AG10803 (cell line): ENCODE measurements at places on chromosomes 5 and 9.
A peak's percentile ranks its signal among the peaks of the same experiment; 100 is the strongest.

DNA sequence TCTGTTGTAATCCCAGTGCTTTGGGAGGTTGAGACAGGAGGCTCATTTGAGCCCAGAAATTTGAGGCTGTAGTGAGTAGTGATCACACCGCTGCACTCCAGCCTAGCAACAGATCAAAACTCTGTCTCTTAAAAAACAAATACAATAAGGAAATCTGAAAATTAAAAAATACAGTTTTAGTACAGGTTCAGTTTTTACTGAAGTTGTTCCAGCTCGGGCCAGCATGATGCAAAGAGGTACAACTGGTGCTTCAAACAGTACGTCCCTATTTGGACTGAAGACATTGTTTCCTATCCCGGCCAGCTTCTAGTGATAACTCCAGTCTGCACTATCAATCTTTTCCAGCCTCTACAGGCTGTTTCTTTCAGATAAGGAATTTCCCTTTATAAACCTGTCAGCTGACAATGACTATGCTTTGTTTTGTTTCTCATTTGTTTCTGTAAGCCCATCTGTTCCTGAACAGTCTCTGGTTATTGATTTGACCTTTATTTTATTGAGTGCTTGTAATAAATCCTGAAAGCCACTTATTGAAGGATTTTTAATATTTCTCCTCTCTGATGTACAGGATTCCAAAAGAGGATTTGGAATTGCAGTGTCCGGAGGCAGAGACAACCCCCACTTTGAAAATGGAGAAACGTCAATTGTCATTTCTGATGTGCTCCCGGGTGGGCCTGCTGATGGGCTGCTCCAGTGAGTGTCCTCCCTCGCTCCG, 41.9 kb downstream of the TJP2 start:
- DNase-seq = no peak

DNA sequence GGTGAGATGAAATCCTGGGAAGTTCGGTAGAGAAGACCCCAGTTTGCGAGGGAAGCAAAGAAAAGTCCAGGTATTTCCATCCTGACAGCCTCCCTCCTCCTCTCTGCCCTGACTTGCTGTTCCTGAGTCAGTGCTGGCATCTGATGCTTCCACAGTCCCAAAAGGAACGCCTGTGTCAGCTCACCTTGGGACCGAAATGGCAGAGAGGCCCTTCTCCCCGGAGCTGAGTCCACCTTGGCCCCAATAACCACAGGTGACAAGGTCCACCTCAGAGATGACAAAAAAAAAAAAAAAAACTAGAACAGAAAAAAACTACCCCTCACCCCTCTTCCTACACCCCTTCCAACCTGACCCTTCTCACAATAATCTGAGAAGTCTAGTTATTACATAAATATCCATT, 31.6 kb downstream of the SLC6A7 start:
- no peak for DNase-seq

- DNase-seq = peak; percentile 48
Observed at GRCh38 chr5:43561356-43561755, 4.5 kb upstream of the PAIP1 start.

- DNase-seq = peak; percentile 95
Observed at GRCh38 chr9:114276908-114277821, 45.7 kb upstream of the ORM1 start.

GRCh38 chr9:31697956-31698355, 686.5 kb upstream of the ACO1 start:
- no peak for DNase-seq

- DNase-seq = no peak
Observed at GRCh38 chr5:133108481-133108921, 56.7 kb downstream of the HSPA4 start.

GRCh38 chr5:42759456-42759855, 2.8 kb downstream of the CCDC152 start:
- no peak for DNase-seq

GRCh38 chr9:111178331-111179055, 140.2 kb upstream of the LPAR1 start:
- peak; percentile 96 for DNase-seq

DNA sequence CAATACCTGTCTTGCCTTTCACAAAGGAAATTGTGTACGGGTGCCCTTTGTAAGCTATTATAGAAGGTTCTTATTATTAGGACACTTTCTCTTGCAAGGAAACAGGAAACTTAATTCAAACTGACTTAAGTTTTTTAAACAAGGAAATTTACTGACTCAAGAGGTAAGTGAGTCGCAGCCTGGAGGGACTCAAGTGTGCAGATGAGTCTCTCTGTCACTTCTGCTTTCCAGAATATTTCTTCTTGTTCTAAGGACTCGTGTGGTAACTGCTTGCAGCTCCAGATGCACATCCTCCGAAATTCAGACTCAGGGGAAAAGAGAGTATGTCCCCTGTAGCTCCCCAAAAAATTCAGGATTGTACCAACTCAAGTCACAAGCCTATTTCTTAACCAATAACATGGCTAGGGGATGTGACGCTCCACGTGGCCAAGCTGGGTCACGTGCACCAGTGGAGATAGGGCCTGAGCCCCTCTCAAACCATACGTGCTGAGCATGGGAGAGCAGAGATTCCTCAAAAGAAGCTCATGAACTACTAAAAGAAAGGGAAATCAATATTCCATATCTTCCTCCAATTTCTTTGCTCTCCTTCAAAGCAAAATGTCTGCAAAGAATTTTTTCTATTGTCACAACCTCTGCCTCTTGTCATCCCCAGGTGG, 49.2 kb upstream of the ERCC6L2 start:
- no peak for DNase-seq

DNA sequence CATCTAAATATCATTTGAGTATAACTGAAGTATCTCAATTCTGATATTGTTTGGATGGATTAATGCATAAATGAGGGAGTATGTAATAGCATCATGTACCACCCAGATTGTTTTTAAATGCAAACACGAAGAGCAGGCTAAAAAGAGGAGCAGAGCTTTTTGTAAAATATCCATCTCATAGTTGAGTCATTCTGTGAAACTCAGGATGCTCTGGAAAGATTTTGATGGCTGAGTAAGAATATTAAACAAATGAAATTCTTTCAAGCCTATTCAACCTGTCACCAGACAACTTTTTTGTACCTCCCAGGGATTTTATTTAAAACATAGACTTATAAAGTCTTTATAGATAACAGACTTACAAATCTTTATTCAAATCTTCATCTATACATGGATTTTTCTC, 625.9 kb downstream of the TLE4 start:
- no peak for DNase-seq

- no peak for DNase-seq
Observed at GRCh38 chr9:78618735-78619134, 321.8 kb downstream of the PSAT1 start.

GRCh38 chr5:74390822-74391221, 249.7 kb downstream of the ENC1 start:
- DNase-seq = no peak

GRCh38 chr5:179307931-179308471, 37.3 kb downstream of the ADAMTS2 start:
- DNase-seq = no peak

DNA sequence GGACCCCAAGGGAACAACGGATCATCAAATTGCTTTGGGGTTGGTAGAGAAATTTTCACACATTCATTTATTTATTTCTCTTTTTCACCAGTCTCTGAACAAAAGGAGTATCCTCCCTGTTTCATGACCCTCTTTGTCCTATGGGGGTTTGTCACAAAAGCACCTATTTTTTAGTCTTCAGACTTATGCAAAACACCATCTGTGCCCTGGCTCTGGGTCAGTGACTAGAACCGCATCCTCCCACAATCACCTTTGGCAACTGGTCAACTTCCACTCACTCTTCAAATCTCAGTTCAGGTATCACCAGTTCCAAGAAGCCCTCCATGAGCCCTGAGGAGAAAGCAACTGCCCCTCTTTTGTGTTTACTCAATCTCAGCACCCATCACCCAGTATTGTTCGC, 395.7 kb downstream of the CDK5RAP2 start:
- DNase-seq = no peak

DNA sequence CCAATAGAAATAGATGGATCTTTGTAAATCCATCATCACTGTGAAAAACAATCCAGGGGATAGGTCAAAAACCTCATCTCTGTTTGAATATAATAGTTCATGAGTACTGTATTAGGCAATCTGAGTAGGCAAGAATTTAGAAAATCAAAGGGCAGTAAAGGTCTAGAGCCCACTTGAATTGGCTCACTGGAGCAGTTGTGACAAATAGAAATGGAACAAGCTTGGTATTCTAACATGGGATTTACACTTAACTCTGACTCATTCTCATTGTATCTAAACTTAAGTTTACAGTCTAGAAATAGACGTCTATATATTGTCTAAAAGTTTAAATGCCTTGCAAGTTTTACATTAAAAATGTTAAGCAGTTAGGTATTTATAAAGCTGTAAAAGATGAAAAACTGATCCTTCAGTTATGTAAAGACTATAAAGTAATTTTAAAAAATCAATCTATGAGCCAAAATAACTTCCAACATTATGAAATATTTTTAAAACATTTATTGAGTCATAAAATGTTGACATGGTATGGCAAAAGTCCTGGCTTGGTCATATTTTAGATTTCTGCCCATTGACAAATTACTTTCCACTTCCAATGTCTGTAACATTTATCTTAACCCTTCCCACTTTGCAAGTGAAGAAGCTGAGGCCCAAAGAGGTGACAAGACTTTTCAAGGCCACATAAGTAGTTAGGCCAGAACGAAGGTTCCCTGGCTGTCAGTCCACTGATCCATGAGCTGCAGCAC, 203.7 kb upstream of the NREP start:
- peak; percentile 71 for DNase-seq

GRCh38 chr9:5468850-5469249, 18.5 kb downstream of the CD274 start:
- DNase-seq = no peak

DNA sequence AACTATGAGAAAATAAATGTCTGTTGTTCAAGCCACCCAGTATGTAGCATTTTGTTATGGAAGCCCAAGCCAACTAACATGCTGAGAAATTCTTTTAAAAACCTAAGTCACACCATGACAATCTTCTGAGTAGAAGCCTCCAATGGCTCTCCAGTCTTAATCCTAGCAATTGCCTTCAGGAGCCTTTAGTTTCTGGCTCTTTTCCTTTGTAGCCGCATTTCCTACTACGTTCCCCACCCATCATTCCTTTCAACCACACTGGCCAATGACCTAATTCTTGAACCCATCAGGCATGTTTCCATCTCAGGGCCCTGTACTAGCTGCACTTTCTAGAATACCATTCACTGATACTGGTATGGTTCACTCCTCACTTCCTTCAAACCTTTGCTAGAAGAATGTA, 2.1 kb upstream of the MRPS30 start:
- DNase-seq = no peak

DNA sequence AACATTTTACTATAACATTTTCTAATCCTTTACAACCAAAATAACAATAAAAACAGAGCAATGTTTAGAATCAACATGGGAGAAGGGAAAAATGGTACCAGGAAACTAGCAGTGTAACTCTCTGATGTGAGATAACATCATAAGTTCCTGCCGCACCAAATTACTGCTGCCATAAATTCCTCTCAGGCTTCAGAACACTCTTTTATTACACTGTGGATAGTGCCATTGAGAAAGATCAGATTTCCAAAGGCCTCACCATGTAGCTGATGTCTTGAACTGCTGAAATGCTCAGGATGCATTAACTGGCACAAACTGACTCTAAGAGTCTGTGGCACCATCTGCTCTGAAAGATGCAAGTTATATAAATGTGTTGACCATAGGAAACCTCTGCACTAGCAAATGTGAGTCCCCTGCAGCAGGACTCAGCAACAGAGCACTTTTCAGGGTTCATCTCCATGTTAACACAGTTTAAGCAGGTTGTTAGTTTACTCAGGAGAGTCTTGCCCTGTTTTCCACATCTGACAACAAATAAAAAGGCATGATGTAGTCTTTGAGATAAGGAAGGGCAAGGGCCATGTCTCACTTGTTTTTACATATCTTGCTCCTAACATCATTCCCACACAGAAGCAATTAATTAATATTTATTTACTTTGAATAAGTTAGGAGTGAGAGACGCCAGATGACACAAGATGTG, 218.1 kb downstream of the CETN3 start:
- DNase-seq = no peak

GRCh38 chr5:74575741-74576538, 64.6 kb downstream of the ENC1 start:
- peak; percentile 78 for DNase-seq
